ENCODE measurements at places on chromosomes 5 and 9.
A peak's percentile ranks its signal among the peaks of the same experiment; 100 is the strongest.

- no peak for DNase-seq
Measured at GRCh38 chr5:16245956-16246355, 66.4 kb upstream of the MARCHF11 start.

DNA sequence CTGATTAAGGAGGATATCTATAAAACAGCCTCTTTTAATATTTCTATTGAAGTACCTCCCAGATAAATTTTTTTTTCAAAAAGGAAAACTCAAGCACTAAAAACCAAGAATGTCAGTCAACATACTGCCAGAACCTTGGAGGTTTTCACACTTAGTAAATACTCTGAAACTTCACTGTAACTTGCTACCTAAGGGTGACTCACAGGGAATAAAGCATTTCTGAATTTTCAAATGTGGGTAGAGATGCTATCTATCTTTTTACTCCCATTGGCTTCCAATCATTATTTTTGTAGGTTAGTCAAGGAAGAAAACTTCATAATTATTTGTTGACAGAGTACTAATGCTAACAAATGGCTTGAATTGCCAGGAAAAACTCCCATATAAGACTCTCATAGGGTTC is 46.1 kb downstream of the SLC25A46 start:
- DNase-seq = no peak

DNA sequence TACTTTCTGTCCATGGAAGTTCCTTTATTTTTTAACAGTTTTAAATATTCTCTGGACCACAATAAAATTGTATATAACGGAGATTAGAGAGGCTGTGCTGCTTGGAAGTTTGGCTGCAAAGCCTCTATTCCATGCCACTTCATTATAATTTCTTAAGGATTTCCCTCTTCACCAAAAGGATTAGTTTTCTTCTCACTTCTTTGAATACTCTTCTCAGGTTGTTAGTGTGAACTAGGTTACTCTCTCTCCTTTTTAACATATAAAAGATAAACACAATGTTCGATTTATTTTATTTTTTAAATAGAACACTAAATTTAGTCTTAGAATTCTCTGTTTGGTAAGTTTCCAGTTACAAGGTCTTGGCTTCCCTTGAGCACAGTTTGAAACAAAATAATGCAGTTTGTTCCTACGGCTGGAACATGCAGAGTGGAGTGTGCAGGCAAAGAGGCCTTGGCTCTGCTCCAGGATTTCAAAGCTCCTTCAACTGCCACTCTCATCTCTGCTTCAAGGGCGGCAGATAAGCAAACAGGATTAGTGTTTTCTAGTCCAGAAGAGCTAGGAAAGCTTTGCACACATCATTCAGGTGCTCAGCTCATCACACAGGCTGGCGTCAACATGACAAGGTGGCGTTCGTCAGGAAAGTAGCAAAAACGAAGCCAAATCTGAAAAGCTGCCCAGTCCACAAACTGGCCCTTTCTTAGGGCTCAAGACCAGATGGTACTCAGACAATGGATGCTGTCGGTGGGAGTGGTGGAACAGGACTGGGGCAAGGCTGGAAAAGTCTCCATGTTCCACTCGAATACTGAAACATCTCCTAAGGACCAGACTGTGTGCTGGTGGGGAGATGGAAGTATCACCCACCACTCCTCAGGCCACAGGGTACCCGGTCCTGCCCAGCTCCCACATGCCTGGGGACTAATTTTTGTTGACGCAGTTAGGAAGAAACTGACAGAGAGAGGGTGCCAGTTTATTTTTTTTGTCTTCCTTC is 286.6 kb downstream of the CRB2 start:
- no peak for DNase-seq

GRCh38 chr5:138932171-138932810 is 57.2 kb upstream of the LRRTM2 start:
- DNase-seq = no peak

DNA sequence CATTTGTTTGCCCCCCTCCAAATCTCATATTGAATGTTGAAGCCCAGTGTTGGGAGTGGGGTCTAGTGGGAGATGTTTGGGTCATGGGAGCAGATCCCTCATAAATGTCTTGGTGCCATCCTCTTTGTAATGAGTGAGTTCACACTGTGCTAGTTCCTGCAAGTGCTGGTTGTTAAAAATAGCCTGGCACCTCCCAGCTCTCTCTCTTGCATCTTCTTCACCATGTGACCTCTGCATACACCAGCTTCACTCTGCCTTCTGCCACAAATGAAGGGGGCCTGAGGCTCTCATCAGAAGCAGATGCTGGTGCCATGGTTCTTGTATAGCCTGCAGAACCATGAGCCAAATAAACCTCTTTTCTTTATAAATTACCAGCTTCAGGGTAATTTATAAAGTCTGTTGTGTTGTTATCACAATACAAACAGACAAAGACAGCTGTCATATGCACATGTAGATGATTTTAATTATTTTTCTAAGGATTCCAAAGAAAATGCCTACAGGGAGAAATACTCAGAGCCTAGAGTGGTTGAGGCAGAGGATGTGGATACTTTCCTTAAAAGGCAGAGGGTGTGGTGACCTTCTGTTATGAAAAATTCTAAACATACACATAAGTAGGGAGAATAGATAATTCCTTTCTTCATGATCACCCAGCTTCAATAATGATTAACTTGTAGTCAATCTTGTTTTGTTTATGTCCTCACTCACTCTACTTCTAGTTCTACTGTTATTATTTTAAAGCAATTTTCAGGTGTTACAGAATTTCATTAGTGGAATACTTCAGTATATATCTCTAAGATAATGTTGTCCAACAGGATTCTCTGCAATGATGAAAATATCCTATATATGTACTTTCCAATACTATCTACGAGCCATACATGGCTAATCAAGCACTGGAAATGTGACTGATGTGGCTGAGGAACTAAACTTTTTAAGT is 75.1 kb upstream of the RANBP6 start:
- DNase-seq = no peak

DNA sequence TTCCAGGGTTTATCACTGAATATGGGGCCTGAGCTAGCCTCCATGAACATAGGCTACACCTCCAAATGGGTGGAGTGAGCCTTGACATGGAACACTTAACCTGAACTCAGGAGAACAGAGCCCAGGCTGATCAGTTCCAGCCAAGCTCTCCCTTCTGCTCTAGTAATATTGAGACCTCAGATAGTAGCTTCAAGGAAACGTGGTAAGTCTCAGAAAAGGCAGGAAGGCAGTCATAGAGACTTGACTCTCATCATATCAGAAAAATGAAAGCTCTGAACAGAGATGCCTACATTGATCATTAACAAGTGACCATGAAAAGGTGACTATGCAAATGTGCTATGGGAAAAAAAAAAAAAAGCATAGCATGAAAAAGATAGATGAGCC is 40.5 kb upstream of the MYO10 start:
- DNase-seq = no peak

DNA sequence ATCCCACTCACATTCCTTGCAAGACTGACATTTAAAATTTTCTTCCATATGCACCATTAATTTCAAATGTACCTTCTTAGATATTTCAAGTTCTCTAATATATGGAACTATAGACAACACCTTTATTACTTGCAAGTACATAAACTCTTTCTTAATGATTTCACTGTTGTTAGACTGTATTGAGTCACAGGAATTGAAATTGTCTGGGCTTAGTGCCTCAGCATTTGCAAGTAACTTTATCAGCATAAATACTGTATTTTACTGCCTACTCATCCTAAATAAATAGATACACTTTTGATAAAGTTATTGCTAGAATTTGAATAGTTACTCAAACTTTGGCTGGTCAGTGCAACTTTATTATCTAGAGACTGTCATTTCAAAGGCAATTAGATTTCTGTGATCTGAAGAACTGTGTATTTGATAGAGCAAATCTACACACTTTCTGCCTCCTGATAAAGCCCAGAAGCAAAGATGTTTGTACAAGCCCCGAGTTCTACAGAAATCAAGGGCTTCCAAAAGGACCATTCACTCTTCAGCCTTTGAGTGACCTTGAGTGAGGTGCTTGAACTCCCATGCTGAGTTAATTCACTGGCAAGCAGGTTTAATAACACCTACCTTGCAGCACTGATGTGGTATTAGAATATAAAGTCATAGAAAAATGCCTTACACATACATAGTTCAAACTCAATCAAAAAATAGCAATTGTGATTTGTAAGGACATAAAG is 91.6 kb downstream of the COX7C start:
- DNase-seq = no peak

GRCh38 chr5:39570403-39571027 is 145.7 kb upstream of the DAB2 start:
- peak; percentile 31 for DNase-seq

DNA sequence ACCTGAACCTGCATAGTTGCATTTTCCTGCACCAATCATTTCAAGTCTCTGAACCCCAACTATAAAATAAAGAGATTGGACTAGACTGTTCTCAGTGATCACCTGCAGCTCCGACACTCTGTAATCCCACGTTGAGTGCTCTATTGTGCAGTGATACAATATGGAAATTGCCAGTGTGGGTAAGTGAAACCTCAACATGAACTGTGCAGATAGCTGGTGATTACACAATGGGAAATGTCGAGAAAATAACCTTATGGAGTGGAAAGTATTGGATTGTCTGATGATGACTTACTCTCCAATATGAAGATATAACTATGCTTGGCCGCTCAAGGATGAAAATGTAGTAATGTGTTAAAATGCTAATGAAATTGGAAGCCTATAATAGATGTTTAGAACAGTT is 293.1 kb upstream of the BRINP1 start:
- no peak for DNase-seq
